ENCODE measurements at places on chromosomes 6 and 20.

DNA sequence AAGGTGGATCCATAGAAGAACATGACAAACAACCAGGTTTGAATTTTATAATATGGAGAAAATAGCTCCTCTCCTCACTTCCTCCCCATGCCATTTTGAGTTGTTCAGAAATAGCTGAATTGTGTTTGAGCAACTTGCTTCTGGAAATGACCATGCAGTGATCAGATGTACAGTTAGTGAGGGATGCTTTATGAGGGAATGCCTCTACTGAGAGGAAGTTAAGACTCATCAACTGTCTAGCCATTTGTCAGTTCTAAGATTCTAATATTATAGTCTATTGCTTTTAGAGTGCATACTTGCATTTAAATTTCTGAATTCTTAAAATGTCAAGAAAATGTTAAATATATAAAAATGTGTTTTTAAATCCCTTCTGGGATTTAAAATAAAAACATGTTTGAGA, 3.8 kb downstream of the LAMA2 start:
- DNase-seq: no peak

DNA sequence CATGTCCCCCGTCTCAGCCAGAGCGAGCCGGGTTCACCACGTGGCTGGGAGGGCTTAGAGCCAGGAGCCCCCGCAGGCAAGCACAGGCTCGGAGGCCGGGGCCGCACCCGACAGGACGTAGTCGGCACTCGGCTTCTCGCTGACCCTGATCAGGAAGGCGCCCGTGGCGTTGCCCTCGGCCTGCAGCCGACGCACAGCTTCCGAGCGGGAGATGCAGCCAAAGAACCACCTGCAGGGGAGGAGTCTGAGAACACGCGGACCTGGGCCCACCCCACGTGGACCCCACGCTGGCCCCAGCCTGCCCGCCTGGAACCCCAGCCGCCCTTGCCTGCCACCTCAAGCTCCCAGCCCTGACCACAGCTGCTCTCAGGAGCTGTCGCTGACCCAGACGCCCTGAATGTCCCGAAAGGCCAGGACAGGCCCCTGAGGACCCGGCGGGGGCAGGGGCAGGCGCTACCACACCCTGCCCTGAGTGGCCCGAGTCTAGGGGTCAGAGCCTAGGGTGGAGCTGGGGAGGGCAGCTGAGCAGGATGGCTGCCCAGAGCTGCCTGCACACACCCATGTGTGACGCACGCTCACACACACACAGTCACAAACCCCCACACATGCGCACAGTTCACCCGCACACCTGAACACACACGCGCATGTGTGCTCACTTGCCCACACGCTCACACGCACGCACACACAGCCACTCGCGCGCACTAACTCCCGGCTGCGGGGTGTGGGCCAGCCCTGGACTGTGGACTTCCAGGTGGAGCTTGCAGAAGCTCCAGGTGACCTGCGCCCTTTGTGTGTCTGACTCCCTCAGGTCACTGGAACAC, 2.1 kb downstream of the PTK6 start:
- DNase-seq: no peak

- DNase-seq: no peak
Observed at GRCh38 chr6:30345852-30346251, 896 bp downstream of the RPP21 start.

- no peak for DNase-seq
Observed at GRCh38 chr20:44097521-44098255, 89.3 kb downstream of the JPH2 start.

DNA sequence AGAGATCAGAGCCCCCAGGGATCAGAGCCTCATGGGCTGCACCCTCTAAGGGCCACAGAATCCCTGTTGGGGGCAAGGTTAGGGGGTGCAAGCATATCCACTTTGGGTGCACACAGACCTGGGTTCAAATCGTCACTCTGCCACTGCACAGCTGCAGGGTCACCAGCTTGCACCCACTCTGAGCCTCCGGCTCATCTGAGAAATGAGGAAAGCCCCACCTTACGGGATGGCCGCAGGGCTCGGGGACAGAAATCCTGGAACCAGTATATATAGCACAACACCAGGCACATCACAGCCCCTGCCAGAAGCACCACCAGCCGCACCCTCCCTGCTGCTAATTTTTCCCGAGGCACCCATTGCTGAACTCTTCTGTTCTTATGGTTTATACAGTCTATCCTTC, 169.6 kb downstream of the NFATC2 start:
- DNase-seq: no peak

DNA sequence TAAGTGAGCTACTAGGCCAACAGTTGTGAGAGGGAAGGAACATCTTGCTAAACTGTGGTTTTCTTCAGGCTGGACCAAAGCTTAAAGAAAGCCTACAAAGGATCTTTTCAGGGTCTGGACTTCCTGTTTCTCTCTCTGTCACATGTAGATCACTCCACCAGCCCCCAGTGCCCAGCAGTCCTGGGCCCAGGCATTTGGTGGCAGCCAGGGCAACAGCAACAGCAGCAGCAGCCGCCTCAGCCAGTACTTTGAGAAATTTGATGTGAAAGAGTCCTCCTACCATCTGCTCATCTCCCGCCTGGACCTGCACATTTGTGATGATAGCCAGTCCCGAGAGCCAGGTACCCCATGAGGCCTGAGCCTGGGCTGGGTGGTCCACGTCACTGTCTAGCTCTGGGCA, 44.1 kb downstream of the BLTP3A start:
- DNase-seq: no peak

GRCh38 chr6:74510878-74511277, 695.0 kb downstream of the COL12A1 start:
- no peak for DNase-seq

- no peak for DNase-seq
Observed at GRCh38 chr20:15546525-15547023, 1026.7 kb downstream of the KIF16B start.

- DNase-seq: no peak
Observed at GRCh38 chr6:6248651-6249050, 71.8 kb downstream of the F13A1 start.
